Neural progenitor cell (in vitro differentiated cells): ENCODE measurements at places on chromosomes 7 and 10.

GRCh38 chr10:118543714-118544400 lies 51.6 kb downstream of the PRLHR start:
- DNase-seq, result peak; percentile 68

DNA sequence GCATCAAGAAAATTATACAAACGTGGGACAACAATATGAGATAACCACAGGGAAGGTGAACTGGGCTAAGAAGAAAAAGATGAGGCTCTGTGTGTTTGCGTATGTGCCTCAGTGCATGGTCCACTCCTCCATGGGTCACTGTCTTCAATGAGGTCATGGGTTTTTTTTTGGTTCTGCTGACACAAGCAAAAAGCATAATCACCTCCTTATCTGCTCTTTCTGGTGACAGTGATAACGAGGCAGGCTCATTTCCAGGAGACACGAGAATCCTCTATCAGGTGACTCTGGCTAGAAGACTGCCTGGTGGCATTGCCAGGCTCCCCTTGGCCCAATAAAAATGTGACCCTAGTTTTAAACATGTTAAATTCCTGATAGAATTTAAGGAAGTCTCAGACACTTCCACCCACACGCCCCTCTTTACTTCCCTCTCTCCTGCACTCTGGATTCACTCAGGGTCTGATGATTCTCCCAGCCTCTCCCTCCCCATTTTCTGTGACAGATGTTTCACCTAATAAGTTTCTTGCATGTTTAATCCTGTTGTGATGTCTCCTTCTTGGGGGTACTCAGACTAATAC lies 35.3 kb upstream of the CDCA7L start:
- no peak for DNase-seq

DNA sequence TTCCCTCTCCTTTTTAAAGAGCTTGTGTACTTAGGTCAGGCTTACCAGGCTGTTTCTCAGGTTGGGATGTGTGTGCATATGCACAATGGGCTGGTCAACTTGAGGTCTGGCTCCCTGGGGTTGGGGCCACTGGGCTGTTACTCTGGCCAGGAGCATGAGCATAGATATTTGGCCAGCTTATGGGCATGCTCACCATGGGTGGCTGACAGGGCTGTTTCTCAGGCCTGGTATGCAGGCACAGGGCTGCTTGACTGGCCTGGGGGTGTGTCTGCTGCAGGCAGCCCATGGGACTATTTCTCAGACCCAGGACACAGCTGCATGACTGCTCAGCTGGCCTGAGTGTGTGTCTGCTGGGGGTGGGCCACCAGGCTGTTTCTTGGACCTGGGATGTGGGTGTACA lies 34.6 kb downstream of the SCART1 start:
- no peak for DNase-seq

DNA sequence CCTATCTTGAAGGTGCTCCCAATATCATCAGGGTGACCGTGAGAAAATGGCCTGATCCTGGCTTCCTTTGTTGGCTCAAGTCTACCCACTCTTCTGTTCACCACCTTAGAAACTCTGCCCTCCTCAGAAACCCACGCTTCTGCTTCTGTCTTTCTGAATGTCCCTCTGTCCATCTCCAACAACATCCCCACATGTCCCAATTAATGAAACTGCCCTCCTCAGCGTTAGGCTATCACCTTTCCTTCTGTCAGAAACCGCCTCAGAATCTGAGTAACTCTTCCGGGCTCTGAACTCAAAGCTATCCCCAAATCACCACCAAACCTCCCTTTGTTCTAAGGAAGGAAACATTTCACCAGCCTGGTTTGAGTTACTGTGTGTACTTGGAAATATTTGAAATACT lies 315.8 kb upstream of the ZNF32 start:
- no peak for DNase-seq
